ENCODE measurements at places on chromosomes 11 and 22.

DNA sequence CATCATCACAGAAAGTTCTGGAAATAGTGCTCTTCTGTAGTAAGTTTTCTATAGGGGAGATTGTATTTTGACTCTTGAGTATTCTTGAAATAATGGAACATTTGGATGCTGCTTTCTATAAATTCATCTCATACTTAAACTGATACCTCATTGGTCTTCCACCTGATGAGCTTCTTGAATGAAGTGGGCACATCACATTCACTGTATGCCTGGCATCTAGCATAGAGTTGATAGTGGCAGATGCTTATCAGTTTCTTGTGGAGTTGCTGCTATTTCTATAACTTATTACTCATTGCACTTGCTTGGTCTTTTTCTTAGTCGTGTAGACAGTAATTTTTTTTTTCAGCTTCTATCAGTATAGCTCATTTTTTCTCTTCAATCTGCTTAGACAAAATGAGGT is 5.4 kb downstream of the ATXN10 start:
- no peak for ATAC-seq

- ATAC-seq = no peak
Observed at GRCh38 chr11:12122083-12122482, 11.7 kb downstream of the MICAL2 start.

DNA sequence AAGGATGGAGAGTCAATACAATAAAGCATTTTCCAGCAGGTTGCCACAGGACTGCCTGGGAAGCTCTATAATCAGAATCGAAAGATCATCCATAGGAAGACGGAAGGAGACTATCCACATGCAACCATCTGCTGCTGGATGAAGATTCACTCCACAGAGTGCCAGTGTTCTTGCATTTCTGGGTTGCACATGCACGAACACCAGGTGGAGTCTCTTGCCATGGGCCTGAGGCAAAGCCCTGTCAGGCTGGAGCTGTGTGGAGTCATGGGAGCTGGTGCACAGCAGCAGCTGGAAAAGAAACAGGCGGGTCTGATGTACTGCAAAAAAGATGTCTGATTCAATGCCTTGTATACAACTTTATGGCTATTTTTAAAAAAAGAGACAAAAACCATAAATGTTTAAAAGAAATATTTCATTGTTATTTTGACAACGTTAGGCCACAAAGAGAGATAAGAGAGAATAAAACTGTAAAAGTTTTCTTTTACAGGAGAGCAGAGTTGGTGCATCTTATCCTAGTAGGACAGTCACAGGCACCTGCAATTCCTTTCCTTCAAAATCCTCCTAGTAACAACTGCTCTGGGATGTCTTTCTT is 12.9 kb upstream of the FAT3 start:
- ATAC-seq = no peak

- ATAC-seq = no peak
Observed at GRCh38 chr11:79427126-79427525, 13.7 kb downstream of the TENM4 start.

DNA sequence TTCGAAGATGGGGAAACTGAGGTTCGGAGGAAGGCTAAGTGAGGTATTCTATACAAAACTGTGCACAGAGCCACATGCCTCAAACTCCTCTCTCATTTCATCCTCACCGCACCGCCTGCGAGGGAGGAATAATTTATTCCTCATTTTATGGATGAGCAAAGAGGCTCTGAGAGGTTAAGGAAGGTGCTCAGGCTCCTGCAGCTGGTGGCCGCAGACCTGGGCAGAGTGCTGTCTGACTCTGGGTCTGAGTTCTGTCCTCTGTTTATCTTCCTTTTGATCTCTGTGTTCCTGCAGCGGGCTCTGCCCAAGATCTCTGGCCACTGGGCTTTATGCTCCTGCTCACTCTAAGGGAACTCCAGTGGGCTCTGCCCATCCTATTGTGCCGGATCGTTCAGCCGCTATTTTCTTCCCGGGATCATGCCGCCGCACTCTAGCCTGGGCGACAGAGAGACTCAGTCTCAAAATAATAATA is 59.5 kb downstream of the MCM5 start:
- ATAC-seq = no peak
